ENCODE measurements at places on chromosomes 2 and 18.

DNA sequence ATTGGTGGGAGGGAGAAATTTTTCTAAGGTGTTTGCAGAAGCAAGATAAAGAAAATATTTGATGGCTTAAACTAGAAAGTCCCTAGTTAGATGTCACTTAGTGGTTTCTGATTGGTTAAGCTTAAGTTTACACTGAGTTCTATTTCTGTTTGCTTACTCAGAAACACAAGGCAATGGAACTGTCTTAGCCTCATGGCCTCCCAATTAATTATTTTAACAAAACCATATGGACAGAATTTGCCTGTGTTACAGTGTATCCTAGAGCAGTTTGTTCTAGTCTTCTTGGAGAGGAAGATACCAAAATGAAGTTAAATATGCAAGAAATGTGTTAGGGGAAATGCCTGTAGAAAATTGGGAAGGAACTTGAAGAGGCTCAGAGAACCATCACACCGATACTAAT is 4.6 kb upstream of the IMPACT start:
- no peak for DNase-seq

DNA sequence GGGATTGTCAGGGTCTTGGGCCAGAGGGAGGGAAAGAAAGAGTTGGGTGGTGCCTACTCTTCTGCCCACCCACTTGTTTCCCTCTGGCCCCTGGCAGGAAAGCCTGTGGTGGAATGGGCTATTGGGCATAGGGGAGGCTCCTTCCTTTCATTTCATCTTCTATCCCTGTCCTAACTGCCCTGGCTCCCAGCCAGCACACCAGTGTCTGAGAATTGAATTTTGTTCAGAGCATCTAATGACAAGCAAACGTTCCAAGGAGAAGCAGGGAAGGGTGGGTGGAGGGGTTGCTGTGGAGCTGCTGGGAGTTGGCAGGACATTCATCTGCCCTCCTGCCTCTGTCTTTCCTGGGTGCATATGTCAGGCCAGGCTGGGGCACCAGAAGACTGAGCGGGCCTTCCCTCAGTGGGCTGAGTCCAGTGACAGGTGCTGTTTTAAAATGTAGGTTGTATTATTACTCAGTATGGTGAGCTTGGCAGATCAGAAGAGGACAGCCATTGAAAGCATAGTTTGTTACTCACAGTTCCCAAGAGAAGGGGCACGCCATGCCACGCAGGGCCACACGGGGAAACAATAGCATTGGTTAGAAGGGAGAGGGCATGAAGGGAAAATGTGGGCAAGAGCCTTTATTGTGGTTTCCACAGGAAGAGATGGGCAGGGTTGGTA is 171.9 kb downstream of the ACOXL start:
- DNase-seq: no peak

GRCh38 chr2:224395620-224396390 is 6.1 kb downstream of the FAM124B start:
- DNase-seq: no peak

DNA sequence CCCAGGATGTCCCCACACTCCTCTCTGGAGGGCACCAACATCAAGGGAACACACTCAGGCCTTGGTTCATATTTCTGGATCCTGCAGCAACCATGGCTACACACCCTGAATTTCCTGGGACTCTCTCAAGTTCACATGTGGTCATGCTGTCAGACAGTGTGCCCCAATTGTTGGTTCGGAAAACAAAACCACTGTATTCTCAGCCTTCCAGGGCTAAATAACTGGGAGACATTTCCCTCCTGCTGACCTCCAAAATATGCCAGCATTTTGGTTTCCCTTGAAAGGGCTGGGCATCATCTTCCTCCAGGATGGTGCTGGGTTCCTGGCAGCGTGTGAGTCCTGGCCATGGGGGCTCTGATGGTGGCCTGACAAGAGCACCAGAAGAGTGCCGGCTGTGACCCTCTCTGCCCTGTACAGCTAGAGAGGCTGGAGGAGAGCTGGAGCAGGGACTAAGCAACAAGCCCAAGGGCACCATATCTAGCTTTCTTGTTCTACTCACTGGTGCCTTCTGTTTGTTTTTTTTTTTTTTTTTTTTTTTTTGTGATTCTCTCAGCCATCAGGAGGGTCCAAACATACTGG is 37.5 kb upstream of the WIPF1 start:
- no peak for DNase-seq

GRCh38 chr18:23154030-23154429 is 18.7 kb downstream of the CABLES1 start:
- DNase-seq: no peak

- DNase-seq: no peak
Measured at GRCh38 chr2:62152000-62152399, 43.9 kb upstream of the B3GNT2 start.

- no peak for DNase-seq
Measured at GRCh38 chr2:21498016-21498415, 374.2 kb downstream of the TDRD15 start.
